ENCODE measurements at places on chromosomes 7 and 10.

GRCh38 chr7:126570845-126571244 is 681.9 kb downstream of the GRM8 start:
- no peak for DNase-seq

DNA sequence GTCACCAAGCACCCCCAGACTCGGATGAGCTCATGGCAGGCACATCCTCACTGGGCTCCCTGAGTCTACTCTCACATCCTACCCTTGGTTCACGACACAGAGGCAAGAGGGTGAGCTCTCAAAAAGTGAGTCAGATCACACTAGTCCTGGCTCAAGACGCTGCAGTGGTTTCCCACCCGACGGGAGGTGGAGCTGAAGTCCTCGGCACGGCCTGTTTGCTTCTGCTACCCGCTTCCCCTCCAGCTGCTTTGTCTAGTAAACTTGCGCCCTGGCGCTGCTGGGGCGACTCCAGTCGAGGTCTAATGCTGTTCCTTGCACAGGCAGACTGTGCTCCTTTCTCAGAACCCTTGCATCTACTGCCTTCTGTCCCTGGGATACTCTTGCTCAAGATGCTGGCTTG is 13.5 kb upstream of the SFMBT2 start:
- DNase-seq, result no peak

GRCh38 chr7:22932896-22933295 is 81.0 kb downstream of the HYCC1 start:
- DNase-seq, result no peak

DNA sequence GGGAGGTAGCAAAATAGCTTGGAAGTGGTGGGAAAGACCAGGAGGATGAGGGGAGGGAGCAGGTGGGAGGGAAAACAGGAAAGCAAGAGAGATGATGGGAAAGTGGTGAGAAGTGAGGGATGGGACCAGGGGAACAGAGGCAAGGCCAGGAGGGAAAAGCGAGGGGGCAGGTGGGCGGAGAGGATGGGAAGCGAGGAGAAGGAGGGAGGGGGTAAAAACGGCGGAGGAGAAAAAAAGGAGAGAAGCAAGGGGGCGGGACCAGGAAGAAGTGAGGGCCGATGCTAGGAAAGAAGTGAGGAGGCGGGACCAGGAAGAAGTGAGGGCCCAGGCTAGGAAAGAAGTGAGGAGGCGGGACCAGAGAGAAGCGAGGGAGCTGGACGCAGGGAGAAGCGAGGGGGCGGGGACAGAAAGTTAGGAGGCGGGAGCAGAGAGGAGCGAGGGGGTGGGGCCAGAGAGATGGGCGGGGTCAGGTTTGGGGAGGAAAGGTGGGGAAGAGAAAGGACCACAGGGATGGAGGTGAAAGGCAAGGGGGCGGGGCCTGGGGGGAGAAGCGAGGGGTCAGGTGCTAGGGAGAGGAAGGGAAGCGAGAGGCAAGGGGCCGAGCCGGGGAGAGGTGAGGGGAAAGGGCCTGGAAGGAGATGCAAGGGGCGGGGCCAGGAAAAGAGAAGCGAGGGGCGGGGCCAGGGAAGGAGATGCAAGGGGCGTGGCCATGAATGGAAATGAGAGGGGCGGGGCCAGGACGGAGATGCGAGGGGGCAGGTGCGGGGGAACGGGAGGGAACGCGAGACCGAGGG is 984 bp downstream of the SMURF1 start:
- DNase-seq, result peak; percentile 92

- no peak for DNase-seq
These were observed 376.2 kb upstream of the SEMA3C start for GRCh38 chr7:81294897-81295515.

- DNase-seq, result peak; percentile 71
These were observed 980 bp downstream of the ADAMTS14 start for GRCh38 chr10:70673043-70673928.

- no peak for DNase-seq
These were observed 797 bp upstream of the STMP1 start for GRCh38 chr7:135661311-135662122.

DNA sequence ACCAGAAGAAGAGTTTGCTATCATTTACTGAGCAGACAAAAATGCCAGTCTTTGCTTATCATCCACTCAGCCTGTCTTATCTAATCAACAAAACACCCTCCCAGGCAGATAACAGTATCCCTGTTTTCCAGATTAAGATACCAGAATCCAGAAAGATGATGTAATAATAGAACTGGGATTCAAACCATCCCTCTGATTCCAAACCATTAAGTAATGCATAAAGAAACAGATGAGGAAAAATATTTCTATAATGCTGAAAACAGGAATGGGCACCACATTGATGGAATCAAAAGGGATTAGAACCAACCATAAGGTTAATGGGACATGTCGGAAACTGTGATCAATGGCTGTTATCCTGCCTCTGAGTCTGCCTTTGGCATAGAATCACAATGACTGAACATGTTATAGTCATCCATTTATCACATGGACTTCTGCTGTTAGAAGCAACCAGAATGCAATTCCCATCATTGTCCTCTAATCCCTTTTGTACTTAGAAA is 92.1 kb upstream of the RSU1 start:
- no peak for DNase-seq

DNA sequence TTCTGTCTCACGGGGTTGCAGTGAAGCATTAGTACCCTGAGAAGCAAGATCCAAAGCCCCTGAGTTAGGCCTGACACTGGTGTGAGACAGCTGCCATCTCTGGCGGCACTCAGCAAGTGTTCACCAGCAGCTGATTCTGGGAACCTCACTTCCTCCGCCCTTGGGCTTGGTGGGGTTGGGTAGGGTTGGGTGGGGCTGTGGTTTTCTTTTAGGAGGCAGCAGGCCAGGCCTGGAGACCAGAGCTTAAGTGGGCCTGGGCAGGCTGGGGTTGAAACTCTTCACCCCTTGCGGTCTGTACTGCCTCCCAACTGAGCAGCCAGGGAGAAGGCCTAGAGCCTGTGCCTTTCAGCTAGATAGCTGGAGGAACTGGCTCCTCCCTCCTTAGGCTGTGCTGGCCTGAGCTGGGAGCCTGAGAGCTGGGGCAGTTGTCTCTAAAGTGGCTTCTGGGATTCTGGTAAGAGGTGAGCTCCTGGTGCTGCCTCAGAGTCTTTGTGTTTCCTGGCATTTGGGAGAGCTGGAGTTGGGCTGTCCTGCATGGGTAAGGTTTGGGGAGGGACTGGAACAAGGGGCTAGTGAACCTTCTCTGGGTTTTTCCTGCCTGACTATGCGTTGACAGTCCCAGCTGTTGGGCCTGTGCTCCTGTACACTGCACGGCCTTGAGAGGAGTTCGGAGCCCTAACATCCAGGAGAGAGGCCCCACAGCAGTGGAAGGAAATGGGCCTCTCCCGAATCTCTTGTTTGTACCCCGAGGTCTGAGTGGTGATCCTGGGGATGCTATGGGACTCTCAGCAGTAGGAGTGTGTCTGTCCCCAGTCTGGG is 5.1 kb downstream of the TSPAN14 start:
- DNase-seq, result peak; percentile 78

- DNase-seq, result peak; percentile 59
These were observed 598 bp downstream of the MCMBP start for GRCh38 chr10:119871881-119872609.

DNA sequence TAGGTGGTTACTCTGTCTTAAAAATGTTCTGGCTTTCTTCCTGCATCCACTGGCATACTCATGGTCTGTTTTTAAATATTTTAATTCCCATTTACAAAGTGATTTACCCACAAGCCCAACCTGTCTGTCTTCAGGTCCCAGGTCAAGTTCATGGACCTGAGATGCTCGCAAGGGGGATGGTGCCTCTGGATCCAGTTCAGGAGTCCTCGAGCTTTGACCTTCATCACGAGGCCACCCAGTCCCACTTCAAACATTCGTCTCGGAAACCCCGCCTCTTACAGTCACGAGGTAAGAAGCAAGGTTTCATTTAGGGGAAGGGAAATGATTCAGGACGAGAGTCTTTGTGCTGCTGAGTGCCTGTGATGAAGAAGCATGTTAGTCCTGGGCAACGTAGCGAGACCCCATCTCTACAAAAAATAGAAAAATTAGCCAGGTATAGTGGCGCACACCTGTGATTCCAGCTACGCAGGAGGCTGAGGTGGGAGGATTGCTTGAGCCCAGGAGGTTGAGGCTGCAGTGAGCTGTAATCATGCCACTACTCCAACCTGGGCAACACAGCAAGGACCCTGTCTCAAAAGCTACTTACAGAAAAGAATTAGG is 8.7 kb downstream of the ZKSCAN1 start:
- DNase-seq, result no peak

DNA sequence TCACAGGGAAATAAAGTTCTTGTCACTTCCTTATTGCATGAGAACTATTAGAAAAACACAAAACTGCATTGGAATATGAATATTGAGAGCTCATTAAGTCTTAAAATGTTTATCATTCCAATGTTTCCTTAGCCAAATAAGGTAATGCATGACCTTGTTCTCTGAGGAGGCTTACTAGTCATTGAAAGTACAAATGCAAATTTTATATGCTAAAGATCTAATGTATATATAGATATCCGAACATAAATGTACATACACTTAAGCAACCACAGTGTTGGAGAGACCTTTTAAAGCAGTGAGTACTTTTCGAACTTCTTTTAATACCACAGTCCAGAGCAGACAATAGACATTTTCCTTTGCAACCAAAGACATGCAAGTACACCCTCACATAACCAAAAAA is 96.1 kb downstream of the RELN start:
- no peak for DNase-seq

DNA sequence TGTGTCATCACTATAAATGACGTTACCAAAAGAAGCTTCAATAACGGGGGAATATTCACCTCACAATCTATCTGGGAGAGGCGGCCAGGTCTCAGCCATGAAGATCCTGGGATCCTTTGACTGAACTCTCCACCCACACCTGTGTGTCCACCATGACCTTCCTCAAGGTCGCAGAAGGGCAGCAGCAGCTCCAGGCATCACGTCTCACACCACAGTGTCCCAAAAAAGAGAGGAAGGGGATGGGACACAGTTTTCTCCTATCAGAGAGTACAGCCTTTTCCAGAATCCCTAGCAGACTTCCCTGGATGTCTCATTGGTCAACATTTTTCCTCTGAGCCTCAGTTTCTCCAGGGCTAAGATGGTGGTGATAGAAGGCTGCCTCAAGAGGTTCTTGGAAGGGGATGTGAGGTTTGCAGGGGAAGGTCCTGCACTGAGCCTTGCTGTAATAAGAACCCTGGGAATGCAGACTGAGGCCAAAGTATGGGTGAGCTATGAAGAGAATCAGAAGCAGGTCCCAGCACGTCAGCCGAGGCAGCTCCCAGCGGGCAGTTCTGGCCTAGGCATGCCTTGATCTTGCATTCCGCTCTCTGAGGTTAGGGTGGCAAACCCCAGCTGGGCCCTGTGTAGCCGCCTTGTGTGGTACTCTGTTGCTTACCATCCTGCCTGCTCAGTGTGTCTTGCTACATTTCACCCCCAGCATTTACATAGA is 63.8 kb downstream of the COL26A1 start:
- DNase-seq, result no peak

All from right forelimb (tissue), 1 donor.